Fibroblast of lung (primary cell): ENCODE measurements at places on chromosomes 7 and 10.

DNA sequence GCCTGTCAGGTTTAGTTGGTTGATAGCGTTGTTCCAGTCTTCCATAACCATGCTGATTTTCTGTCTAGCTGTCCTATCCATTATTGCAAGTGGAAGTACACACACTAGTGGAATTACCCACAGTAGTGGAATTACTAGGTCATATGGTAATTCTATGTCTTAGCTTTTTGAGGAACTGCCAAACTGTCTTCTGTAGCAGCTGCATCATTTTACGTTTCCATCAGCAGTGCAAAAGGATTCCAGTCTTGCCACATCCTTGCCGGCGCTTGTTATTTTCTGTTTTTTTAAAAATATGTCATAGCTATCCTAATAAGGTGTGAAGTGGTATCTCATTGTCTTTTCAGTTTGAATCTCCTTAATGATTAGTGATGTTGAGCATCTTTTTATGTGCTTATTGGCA, 17.2 kb upstream of the RHBDD2 start:
- DNase-seq: peak; percentile 23

DNA sequence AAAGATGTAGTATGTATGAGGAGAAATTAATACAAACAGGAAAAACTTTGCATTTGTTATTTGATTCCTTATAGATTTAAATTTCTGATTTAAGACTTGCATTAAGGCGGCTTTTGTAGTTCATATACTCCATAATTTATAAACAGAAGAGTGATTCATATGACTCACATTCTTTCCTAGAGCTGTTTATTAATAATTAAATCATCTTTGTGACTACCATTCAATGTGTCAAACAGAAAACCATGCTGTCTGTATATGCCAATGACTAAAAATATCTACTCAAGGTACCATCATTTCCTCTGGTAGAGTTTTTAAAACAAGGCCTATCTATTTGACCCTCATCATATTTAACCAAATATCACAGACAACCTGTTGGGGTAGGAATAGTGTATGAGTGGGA, 501.7 kb downstream of the PARD3 start:
- DNase-seq: no peak

DNA sequence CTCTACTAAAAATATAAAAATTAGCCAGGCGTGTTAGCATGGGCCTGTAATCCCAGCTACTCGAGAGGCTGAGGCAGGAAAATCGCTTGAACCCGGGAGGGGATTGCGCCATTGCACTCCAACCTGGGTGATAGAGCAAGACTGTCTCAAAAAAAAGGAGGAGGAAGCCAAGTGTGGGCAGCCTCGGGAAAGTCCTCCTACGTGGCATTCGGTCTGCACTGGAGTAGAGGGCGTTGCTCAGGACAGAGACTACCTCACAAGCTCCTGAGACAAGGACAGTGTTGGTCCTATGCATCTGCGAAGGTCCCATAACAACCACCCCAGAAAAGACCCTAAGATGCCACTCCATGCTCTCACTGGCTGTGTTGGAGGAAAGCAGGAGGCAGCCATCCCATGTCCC, 10.0 kb upstream of the SERPINE1 start:
- peak; percentile 48 for DNase-seq

DNA sequence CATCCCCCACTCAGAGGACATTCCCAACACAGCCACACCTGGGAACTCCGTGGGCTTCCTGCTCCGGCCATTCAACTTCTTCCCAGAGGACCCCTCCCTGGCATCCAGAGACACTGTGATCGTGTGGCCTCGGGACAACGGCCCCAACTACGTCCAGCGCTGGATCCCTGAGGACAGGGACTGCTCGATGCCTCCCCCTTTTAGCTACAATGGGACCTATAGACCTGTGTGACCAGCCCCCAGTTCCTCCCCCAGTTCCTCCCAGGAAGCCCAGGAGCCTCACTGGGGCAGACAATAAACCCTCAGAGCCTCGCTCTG, 8.6 kb downstream of the AOC1 start:
- DNase-seq: no peak

- DNase-seq: no peak
Observed at GRCh38 chr10:129309565-129309964, 157.5 kb upstream of the MGMT start.

DNA sequence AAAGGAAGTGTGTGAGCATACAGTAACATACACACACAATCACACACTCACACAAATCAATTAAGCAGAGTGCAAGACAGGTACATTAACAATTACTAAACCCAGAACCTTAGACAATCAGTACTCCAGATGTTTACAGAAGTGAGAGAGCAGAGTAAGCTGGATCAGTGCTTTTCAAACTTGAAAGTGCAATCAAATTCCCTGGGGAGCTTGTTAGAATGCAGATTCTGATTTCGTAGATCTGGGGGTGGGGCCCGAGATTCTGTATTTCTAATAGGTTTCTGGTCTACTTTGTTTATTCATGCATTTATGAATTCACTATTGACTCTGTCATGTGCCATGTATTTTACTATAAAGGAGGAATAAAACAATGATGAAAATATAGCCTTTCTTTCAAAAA, 179.6 kb upstream of the PHYHIPL start:
- no peak for DNase-seq
